ENCODE measurements at places on chromosomes 4 and X.

DNA sequence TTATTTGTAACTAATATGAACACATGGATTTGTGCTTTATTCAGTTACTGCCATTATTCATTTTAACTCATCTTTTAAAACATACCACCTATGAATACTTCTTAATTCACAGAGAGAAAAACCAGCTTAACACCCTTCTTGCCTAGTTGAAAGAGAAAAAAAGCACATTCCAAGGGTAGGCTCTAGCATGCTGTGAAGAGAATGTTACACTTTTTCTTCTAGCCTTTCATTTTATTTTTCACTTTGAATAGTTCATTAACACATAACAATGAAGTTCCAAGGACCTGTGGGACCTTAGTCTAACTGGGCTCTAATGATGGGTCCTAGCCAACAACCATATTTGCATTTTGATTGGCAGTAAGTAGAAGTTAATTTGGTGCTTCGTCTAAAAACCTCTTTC, 279.9 kb upstream of the MAGEB2 start:
- DNase-seq: no peak

DNA sequence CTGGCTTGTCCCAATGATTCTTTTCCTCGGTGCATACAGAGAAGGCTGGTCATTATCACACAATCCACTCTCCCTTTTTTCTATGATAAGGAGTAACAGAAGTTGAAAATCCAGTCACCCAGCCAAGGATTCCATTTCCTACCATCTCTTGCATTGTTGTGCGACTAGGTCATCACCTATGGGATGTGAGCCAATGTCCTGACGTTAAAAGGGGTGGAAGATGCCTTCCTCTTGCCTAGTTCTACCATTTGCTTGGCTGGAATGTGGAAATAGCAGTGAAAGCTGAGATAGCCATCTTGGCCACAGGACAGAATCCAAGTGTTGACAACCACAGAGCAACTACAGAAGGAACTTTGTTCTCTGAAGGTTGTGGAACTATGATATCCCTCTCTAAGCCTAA, 132.2 kb upstream of the KIT start:
- DNase-seq: no peak

- DNase-seq: no peak
These were observed 172.0 kb downstream of the FBXW7 start for GRCh38 chr4:152363904-152364303.

GRCh38 chrX:153445856-153446635, at the start of gene TREX2:
TSS of gene TREX2 (minus strand) at chrX:153446056. CDS start at chrX:153445430, 626 bp downstream.
- no peak for DNase-seq

GRCh38 chrX:69258893-69259292, 93.6 kb upstream of the PJA1 start:
- DNase-seq: no peak

DNA sequence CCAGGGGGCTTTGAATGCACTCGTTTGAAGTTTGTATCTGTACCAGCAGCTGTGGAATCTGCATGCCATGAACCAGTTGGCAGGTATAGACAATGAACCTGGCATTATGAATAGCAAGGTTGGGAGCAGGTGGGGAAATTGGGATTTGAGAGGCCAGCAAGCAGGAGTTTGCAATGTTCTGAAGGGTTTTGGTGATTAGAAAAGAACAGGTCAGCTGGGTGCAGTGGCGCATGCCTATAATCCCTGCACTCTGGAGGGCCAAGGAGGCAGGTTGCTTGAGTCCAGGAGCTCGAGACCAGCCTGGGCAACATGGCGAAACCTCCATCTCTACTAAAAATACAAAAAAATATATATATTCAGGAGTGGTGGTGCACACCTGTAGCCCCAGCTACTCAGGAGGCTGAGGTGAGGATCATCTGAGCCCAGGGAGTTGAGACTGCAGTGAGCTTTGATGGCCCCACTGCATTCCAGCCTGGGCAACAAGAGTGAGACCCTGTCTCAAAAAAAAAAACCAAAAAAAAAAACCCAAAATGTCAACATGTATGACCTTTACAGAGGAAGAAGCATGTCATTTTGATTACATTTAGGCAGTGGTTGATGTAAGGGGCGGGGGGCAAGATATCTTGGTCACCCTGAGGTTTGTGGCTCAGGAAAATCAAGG, 63.9 kb downstream of the TSC22D3 start:
- no peak for DNase-seq

GRCh38 chr4:150044517-150044916, 33.7 kb upstream of the DCLK2 start:
- DNase-seq: no peak

GRCh38 chr4:183349673-183350072, 27.4 kb upstream of the CLDN24 start:
- no peak for DNase-seq

- DNase-seq: no peak
These were observed 72.9 kb upstream of the TNIP3 start for GRCh38 chr4:121237069-121237399.

DNA sequence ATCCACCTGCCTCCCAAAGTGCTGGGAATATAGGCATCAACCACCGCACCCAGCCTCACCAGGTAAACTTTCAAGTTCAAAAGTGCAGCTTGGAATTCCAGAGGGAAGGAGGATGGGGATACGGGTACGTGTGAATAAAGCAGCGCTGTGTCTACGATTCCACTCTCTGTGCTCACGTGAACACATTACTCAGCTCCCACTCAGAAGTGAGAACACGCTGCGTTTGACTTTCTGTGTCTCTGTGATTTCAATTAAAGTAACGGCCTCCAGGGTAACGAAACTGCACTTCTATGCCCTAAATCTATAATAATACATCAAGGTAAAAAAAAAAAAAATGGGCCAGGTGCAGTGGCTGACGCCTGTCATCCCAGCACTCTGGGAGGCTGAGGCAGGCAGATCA, 8.4 kb upstream of the ASMT start:
- DNase-seq: no peak

- DNase-seq: no peak
These were observed 45.2 kb upstream of the TRIM2 start for GRCh38 chr4:153159016-153159415.

DNA sequence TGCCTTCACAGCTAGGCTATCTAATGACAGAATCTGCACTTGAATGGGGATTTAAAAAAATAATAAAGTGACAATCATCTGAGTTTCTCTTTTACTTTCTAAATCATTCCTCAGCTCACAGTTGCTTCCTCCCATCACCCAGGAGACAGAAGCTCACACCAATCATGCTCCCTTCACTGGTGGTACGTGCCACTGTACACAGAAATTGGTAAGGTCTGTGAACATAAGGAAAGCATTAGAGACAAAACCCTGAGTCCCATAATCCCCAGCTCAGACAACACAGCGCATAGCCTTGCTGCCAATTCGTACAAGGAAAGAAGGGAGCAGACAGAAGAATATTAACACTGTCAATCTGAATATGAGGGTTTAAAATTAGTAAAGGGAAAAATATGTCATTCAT, 133.1 kb downstream of the IDS start:
- DNase-seq: no peak

DNA sequence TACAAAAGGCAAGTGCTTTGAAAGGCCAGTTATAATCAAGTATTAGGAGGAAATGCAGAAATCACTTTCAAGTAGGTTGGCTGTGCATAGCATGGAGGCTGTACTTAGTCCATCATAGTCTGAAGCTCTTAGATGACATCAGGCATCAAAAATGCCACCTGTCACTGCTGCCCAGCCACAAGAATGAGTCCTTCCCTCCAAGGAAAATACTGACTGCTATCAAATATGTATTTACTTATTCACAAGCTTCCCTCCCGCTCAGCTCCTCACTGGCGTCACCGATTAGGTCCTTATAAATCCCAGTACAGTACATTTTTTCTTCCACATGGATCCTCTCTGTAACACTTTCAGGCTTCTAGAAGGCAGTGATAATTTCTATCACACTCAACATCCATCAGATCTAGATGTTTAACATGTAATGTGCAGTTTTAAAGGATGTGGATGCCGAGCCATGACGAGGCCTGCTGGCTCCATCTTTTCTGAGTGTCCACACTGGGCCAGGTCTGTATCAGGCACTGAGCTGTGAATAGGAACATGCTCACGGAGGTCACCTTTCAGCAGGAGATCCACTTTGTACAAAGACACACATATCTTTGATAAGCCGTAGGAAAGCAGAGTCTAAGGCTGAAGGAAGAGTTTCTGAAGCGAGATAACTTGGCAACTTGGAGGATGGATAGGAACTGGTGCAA, 121.9 kb downstream of the PALLD start:
- no peak for DNase-seq

GRCh38 chr4:146342600-146343192, 128.4 kb downstream of the REELD1 start:
- DNase-seq: no peak

- DNase-seq: no peak
These were observed 77.2 kb downstream of the C4orf51 start for GRCh38 chr4:145757188-145757587.

DNA sequence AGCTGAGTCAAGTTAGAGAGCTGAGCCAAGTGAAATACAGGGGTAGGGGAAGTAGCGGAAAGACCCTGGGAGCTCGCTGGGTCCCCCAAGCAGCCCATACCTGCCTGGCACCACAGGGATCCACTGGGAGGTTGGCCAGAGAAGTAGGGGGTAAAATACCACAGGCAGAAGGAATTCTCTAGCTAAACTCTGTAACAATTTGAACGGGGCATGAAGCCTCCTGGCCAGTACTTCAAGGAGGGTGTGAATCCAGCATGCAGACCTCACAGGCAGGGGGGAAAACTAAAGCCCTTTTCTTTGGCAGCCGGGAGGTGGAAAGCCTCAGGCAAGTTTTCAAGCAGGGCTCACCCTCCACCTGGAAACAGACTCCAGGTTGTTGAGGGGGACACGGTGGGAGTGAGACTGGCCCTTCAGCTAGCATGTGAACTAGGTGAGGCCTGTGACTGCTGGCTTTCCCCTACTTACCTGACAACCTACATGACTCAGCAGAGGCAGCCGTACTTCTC, 3.7 kb upstream of the UGT2A1 start:
- DNase-seq: no peak

DNA sequence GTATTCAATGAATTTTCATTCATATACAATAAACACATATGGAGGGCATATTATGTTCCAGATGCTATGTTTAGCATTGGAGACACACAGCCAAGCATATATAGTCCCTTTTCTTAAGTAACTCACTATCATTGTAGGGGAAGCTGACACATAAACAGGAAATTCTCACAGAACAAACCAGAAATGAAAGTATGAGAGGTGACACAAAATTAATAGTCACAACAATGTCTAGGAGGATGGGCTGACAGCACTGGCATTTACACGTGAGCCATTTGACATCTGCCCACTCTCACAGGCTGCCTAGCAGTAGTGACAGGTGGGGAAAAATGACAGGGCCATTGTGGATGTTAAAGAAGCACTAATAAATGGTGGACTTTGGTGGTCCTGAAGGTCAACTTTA, 2.6 kb upstream of the CNOT6L start:
- no peak for DNase-seq

- no peak for DNase-seq
These were observed 286.1 kb upstream of the TENM3 start for GRCh38 chr4:181957088-181957487.

- no peak for DNase-seq
These were observed at the start of gene FAM47B for GRCh38 chrX:34942496-34942895. TSS of gene FAM47B (plus strand) at chrX:34942796. CDS start at chrX:34942832, 36 bp downstream.

Data from stimulated activated CD4-positive, alpha-beta T cell treated with anti-CD3 and anti-CD28 coated beads, TNF-alpha, amount 100 ng/mL, for 1 hour (primary cell).